ENCODE measurements at places on chromosomes 3 and 15. TPM values are rescaled to one million over a fixed set of nuclear protein-coding genes. Genes with fewer than 3 reads are reported as not detected.

- DNase-seq, result no peak
These were observed 210.3 kb downstream of the ULK4 start for GRCh38 chr3:41751597-41751996.

DNA sequence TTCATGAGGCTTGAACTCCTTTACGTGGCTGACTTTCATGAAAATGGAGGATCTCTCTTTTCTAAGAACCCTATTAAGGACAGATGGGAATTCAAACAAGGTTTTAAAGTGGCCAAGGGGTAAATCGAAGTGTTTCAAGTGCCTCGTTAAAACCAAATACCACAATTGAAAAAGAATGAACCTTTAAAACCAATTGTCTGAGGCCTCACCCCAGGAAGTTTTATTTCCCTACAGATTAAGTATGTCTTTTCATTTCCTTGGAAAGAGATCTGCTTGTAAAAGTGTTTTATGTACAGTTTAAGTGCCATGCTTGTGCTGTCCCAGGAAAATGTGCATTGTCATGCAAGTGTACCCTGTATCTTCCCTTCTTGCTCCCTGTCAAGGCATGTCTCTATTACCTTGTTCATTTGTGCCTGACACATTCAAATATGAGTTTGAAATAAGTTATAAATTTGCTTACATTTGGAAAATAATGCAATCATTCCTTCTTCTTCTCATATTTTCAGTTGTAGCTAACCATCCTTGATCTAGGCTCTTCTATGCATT, 138.7 kb downstream of the ZPLD1 start:
- no peak for DNase-seq

DNA sequence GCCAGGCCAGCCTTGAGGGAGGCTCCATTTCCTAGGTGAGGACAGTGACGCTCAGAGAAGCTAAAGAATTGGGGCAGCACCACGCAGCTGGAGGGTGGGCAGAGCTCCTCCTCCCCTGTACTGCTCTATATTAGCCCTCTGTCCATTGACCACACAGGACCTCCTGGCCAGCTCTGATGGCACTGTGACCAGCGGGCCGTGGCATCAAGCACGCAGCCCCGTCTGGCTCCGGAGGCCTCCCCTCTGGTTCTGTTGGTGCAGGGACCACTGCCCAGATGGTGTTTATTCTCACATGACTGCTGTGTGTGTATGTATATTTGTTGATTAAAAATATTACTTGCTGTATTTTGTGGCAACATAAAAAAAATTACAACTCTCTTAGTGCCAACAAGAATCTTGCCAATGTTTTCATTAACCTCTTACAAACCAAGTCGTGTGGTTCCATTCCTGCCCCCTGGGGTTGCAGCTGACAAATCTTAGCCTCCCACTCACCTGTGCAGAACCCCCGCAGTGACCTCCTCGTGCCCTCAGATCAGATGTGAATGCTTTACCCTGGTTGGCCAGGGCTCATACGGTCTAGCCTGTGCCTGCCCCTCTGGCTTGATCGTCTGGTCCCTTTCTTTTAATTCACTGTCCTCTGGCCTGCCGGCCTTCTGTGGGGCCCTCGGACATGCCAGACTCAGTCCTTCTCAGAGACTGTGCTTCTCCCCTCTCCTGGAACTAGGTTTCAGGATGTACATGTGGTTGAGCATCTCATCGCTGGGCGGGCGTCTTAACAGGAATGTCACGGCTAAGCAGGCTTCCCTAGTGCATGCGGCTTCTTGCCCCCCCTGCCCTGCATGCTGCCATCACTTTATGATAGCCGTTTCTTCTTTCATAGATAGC, 14.8 kb downstream of the CHCHD6 start:
- no peak for DNase-seq

The CLDN16 gene
- total RNA-seq, result 0.58 TPM

The SKOR1 gene
- 1.5 TPM for total RNA-seq

DNA sequence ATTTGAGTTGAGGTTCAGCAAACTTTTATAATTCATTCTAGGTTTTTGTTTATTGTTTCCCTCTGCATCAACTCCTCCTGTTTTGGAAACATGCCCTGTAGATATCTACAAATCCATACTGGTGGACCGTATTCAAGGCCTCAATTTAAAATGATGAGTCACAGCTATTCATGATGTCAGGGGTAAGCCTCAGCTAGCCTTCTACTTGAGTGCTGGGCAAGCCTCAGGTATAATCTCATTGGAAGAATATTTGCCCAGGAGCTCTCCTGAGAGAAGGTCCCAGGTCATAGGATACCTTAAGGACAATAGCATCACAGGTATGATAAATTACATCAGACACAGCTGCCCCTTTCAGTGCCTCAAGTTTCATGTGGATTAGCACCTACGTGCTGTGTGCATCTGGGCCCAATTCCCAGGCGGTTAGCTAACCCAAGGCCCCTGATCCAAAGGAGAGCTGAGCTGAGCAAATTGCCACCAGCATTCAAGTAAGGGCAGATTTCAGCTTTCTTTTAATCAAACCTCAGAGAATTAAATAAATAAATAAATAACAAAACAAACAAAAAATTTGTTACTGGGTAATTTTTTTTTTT, 87.5 kb downstream of the KCNMB2 start:
- no peak for DNase-seq

Measured in dorsolateral prefrontal cortex (tissue), 122 donors.